Natural killer cell (primary cell): ENCODE measurements at places on chromosomes 12 and 14. TPM values are rescaled to one million over a fixed set of nuclear protein-coding genes. Genes with fewer than 3 reads are reported as not detected.

GRCh38 chr12:101929365-101930041 lies 52.1 kb downstream of the DRAM1 start:
- H3K36me3 ChIP-seq: no peaks in the 10 kb centered on the region
- H3K4me1 ChIP-seq: no peaks in the 10 kb centered on the region
- no peak for DNase-seq
- H3K4me3 ChIP-seq: no peak overlapping the region
- H3K27ac ChIP-seq: no peak overlapping the region
- no peaks in the 10 kb centered on the region for H3K27me3 ChIP-seq

DNA sequence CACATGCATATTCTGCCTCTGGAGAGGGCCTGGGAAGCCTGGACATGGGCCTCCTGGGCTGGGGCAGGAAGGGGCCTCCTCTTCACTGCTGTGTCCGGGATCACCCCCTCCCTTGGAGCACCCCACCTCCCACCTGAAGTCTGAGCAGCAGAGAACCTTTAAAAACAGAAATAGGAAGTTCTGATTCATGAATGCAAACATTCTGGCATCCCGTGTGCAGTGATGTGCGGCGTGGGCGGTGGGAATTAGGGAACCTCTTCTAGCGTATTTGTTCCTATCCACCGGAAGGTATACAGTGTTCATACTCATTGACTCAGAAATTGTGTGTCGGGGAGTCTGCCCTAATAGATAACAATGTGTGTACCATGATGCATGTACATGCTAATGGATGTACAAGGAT lies 46.2 kb downstream of the C14orf132 start:
- no peaks in the 10 kb centered on the region for H3K4me1 ChIP-seq
- H3K27ac ChIP-seq: no peak overlapping the region
- no peaks in the 10 kb centered on the region for H3K27me3 ChIP-seq
- no peaks in the 10 kb centered on the region for H3K36me3 ChIP-seq

DNA sequence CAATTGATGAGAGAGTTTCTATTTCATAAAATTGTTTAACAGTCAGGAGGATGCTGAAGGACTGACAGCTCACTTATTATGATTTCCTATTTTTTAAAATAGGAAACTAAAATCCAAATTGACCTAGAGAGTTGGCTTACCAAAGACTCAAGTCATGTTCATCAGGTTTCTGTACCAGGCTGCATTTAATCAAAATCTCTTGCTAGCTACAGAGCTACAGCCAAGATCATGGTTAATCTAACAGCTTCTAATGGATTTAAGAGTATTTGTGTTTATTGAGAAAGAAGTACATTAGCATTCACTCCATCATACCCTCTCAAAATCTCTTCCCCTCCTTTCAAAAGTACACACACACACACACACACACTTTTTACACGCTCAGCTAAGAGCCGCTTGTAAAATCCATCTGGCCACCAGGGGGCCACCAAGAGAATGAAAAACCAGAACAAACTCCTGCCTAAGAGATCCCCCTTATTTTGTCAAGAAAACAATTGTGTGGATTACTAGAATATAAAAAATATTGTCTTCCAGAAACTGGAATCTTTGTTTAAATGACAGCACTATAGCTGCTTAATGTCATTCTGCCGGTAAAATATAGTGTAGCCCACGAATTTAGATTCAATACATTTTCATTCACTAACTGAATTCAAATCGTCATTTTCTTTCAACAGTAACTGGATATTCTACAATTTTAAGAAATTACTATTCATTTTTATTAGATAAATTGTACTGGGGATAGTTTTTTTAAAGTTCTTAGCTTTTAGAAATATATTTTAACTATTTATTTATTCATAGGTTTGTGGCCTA lies 334.0 kb downstream of the BTG1 start:
- H3K4me1 ChIP-seq: no peaks in the 10 kb centered on the region
- peak; percentile 67 for DNase-seq
- H3K27ac ChIP-seq: no peak overlapping the region

- no peaks in the 10 kb centered on the region for H3K4me1 ChIP-seq
- H3K27me3 ChIP-seq: no peaks in the 10 kb centered on the region
- no peak overlapping the region for H3K27ac ChIP-seq
Measured at GRCh38 chr14:101469382-101470247, 91.7 kb upstream of the DIO3 start.

DNA sequence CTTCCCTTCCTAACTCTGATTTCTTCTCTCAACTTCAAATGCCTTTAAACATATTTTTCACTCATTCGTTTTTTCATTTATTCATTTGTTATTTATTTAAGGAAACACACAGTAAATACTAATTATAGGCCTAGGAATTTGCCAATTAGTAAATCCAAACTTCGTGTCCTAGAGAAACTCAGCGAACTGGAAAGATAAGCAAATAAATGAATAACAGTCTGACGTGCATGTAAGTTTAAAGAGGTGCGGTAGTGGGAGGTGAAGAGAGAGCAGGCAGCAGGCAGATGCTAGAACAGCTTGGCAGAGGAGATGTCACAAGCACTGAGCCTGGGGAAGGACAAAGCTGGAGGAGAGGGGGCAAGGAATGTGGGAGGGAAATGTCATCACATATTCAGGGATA lies 228.2 kb downstream of the DPY19L2 start:
- H3K27ac ChIP-seq: no peak overlapping the region
- no peaks in the 10 kb centered on the region for H3K27me3 ChIP-seq
- H3K4me3 ChIP-seq: no peak overlapping the region
- no peaks in the 10 kb centered on the region for H3K4me1 ChIP-seq
- H3K36me3 ChIP-seq: no peaks in the 10 kb centered on the region
- DNase-seq: no peak

GRCh38 chr14:24708684-24709083 lies 74.7 kb upstream of the GZMB start:
- H3K36me3 ChIP-seq: no peaks in the 10 kb centered on the region
- no peak overlapping the region for H3K27ac ChIP-seq
- H3K4me1 ChIP-seq: peaks cover 25% of the 10 kb centered on the region
- no peak for DNase-seq

- H3K4me3 ChIP-seq: no peak overlapping the region
- no peaks in the 10 kb centered on the region for H3K27me3 ChIP-seq
- DNase-seq: no peak
Measured at GRCh38 chr12:106645074-106645421, 62.2 kb downstream of the RFX4 start.

The ATF7IP gene
- 180 TPM for total RNA-seq

The MMP19 gene
- 0.88 TPM for total RNA-seq
